Stimulated activated CD8-positive, alpha-beta memory T cell treated with anti-CD3 and anti-CD28 coated beads, Interleukin-4, amount 100 ng/mL, for 4 hours (primary cell): ENCODE measurements at places on chromosomes 1 and 21.

GRCh38 chr1:39381839-39382238 is 109.6 kb upstream of the BMP8A start:
- DNase-seq: no peak

DNA sequence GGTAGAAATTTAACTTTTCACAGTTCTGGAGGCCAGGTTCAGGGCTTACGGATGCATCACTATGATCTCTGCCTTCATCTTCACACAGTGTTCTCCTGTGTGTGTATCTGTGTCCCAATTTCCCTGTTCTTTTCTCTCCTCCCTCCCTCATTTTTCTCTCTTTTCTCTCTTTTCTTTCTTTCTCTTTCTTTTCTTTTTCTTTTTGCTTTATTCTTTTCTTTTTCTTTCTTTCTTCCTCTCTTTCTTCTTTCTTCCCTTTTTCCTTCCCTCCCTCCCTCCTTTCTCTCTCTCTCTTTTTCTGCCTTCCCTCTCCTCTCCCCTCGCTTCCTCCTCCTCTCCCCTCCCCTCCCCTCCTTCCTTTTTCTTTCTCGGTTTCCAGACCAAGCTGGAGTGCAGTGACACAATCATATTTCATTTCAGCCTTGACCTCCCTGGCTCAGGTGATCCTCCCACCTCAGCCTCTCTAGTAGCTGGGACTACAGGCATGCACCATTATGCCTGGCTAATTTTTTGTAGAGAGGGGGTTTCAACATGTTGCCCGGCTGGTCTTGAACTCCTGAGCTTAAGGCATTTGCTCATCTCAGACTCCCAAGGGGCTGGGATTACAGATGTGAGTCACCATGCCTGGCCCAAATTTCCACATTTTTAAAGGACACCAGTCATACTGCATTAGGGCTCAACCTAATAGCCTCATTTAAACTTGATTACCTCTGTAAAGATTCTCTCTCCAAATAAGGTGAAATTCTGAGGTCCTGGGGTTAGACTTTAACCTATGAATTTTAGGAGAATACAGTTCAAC is 115.9 kb downstream of the HUNK start:
- no peak for DNase-seq

- DNase-seq: no peak
Observed at GRCh38 chr1:234887016-234887900, 241.4 kb downstream of the TOMM20 start.

DNA sequence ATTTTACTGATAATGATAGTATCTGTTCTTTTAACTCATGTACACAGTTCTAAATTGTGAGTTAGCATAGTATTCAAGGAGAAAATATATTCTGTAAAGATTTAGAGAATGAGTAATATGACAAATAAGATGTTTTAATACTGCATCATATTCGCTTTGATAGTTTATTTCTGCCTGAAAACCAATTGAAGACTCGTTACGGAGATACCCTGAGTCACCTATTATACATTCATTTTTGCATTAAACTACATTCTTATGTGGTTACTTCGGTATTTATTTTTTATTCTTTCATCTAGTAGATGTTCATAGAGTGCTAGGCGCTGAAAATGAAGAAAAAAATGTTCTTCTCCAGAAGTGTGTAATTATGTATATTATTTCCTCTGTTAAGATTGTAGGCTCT is 5.3 kb downstream of the UHMK1 start:
- no peak for DNase-seq

DNA sequence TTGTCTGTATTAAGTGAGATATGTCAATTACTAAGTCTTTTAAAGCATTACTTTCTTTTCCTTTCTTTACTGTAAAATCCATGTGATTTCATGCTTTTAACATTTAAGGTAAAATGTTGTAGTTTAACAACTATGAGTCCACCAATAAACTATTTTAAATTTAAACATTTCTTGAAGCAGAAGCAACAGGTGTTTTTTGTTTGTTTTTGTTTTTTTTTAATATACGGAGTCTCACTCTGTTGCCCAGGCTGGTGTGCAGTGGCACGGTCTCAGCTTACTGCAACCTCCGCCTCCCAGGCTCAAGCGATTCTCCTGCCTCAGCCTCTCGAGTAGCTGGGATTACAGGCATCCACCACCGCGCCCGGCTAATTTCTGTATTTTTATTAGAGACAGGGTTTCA is 15.6 kb downstream of the AIDA start:
- no peak for DNase-seq

DNA sequence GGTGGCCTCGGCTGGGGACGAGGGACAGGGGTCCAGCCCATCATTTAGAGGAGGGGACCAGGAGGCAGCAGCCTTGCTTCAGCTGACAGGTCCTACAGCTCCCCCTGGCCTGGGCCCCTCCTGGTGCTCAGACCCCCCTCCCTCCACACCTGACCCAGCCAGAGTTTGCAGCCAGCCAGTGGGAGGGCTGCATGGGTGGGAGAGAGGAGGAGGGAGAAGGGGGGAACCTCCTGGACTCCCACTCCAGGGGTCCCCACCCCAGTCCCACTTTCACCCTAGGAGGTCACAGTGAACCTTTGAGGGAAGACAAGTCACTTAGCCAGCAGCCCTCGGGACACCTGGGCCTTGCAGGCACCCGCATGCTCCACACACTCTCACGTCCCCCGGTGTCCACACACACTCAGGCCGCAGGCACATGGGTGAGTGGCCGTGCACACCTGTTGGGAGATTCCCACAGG is 108.9 kb upstream of the ZBTB40 start:
- DNase-seq: no peak

DNA sequence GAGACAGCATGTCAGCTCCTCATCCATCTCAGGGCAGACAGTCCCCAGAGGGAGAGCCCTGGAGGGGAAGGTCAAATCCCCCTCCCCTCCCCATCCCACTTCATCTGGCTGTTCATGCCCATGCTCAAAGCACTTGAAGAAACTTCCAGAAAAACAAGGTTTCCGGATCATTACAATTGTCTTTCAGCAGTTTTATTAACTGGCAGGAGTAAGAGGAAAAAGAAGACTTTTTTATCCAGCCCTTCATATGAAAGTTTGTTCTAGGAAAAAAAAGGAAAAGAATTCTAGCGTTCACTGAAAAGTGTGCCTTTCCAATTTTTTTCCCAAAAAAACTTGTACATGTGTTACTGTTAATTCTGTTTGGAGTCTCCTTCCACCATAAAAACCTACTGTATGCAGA is 145.7 kb upstream of the TIAM1 start:
- no peak for DNase-seq

DNA sequence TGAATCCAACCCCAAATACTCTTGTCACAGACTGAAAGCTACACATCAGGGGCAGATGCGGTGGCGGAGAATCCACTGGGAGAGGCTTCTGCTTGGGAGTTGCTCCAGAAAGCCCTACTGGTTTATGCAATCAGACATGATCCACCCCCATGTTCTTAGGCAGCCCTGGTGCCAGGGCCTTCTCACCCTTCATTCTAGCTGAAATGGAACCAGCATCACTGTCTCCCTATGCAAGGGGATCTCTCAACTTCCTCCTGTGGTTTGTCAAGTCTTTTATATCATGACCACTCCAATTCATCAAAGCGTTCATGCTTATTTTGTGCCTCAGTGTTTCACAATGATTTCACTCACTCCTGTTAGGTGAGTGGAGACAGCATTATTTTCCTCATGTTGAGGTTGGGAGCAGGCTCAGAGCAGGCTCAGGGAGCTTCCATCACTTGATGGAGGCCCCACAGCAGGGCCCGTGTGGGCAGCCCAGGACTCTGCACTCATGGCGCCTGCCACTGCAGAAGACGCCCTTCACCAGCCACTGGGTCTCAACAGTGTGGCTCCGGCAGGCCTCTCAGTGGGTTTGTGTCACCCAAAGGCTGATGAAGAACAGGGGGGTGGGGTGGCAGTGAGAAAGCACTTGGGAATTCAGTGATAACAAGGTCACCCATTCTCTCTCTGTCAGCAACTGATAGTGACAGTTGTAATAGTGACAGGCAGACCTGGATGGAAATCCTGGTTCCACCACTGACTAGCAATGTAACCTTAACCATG is 67.1 kb downstream of the CD58 start:
- no peak for DNase-seq

DNA sequence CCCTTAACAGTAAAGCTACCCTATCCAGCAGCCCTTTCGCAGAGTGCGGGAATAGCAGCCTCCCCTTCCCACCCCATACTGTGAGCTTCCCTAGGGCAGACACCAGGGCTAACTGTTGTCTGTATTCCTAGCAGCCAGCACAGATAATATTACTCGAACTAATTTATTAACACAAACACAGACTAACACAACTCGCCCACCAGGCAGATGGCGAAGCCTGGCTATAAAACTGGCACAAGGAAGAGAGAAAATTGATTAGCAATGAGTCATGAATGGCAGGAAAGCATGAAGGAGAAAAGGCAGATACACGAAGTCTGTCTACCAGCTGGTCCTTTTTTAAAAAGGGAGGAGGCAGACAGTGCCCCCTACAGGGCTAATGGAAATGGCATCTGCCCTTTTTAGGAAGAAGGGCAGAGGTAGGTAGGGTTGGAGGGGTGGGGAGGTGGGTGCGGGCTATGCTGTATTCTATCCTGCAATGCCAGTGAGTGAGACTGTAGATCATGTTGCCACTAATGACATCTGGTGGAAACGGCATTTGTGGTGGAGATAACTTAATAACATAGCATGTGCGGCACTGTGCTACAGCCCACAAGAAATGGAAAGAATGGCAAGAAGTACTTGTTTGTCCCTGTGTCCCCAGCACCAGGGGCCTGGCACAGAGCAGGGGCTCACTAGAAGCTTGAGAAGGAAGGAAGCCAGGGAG is 30.6 kb upstream of the CTPS1 start:
- DNase-seq: peak; percentile 11

DNA sequence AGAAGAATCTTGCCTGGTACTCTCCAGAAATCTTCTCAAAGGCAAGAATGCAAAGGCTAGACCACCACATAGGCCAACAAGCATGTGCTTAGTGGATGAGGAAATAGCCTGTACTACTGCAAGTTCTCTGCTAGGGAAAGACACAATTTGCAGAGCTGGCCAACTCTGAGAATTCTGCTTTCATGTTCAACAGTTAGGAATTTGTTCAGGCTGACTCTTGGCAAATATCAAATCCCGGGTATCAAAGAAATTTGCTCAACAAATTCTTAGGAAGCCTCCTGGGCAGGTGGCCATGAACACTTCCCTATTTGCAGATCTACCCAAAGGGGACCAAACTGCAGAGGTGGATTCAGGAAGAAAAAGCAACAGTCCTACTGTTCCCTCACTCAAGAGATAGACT is 15.0 kb upstream of the H3-3A start:
- no peak for DNase-seq

DNA sequence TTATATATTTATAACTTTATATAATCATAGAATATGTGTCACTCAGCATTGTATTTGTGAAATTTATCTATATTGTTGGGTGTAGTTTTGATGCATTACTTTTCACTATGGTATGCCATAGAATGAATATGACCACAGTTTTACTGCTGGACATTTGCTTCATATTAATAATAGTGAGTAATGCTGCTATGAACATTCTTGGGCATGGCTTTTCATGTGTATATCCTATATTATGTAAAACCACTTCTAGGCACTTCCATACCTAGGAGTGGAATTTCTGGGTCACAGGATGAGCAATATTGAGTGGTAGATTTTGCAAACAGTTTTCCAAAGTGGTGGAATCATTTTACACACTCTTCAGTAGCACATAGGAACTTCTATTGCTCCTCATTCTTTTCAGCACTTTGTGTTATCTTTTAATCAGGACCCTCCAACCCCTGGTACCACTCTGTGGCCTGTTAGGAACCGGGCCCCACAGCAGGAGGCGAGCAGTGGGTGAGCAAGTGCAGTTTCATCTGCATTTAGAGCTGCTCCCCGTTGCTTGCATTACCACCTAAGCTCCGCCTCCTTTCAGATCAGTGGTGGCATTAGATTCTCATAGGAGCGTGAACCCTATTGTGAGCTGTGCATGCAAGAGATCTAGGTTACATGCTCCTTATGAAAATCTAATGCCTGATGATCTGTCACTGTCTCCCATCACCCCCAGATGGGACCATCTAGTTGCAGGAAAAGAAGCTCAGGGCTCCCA is 56.0 kb upstream of the CNIH3 start:
- DNase-seq: no peak

DNA sequence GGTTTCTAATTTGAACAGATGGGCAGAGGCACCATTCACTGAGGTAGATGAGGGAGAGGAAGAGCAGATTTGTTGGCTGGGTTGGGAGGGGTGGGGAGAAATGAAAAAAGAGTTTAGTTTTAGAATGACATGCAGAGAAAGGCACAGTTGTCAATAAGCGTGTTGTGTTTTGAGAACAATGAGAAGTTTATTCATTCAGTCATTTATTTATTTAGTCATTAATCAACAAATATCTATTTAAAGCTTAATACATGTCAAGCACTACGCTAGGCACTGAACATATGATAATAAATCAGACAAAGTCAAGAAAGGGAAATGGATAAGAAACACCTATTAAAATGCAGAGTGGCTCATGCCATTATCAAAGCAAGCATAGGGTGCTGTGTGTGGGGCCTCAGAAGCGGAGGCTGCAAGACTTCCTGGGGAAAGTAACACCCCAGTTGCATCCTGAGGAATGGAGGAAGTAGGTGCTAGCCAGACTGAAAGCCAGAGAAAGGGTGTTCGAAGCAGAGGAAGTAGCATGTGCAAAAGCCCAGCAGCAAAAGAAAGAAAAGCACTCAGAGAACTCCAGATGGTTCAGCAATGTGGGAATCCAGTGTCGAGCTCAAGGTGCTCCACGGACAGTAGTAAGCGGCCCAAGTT is 114.1 kb downstream of the RNF220 start:
- DNase-seq: no peak
